Activated CD8-positive, alpha-beta T cell treated with anti-CD3 and anti-CD28 coated beads, Interleukin-2, amount 10 ng/mL, durations not matched to agents 7 days and 5 days (primary cell): ENCODE measurements at places on chromosomes 1 and 21. TPM values are rescaled to one million over a fixed set of nuclear protein-coding genes. Genes with fewer than 3 reads are reported as not detected.

GRCh38 chr1:97084546-97084945 is 363.0 kb downstream of the PTBP2 start:
- no peaks in the 10 kb centered on the region for H3K4me1 ChIP-seq
- no peak overlapping the region for H3K4me3 ChIP-seq
- no peaks in the 10 kb centered on the region for H3K36me3 ChIP-seq

DNA sequence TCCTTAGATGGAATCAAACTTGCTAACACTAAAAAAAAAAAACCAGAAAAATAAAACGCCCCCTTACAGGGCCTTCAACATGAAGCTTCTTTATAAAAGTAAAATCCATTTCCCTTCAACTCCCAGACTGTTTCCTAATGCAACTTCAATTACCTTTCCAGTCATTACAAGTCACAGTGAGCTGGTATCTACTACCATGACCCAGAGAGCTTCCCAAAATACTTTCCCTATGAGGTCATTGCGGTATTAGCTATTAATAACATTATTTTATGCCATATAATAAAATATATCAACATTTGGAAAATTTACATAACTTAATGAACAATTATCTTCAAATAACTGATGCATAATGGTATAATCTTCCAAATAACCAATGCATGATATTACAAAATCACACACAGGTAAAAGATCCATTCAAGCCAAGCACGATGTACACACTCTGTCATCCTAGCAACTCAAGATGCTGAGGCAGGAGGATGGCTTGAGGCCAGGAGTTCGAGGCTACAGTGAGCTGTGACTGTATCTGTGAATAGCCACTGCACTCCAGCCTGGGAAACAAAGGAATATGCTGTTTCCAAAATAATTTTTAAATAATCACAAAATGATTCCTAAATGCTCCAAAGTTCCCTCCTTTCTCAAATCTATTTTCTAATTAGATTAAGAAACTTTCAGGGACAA is 24.1 kb downstream of the EIF4G3 start:
- no peak overlapping the region for H3K27ac ChIP-seq
- peaks cover 20% of the 10 kb centered on the region for H3K36me3 ChIP-seq
- no peak overlapping the region for H3K4me3 ChIP-seq
- no peaks in the 10 kb centered on the region for H3K27me3 ChIP-seq
- no peak for DNase-seq

- H3K4me1 ChIP-seq = peaks cover 41% of the 10 kb centered on the region
- H3K36me3 ChIP-seq = peaks cover 16% of the 10 kb centered on the region
- peaks cover 4% of the 10 kb centered on the region for H3K27me3 ChIP-seq
- no peak overlapping the region for H3K27ac ChIP-seq
- no peak overlapping the region for H3K4me3 ChIP-seq
These were observed 11.6 kb upstream of the NCMAP start for GRCh38 chr1:24544239-24544638.

DNA sequence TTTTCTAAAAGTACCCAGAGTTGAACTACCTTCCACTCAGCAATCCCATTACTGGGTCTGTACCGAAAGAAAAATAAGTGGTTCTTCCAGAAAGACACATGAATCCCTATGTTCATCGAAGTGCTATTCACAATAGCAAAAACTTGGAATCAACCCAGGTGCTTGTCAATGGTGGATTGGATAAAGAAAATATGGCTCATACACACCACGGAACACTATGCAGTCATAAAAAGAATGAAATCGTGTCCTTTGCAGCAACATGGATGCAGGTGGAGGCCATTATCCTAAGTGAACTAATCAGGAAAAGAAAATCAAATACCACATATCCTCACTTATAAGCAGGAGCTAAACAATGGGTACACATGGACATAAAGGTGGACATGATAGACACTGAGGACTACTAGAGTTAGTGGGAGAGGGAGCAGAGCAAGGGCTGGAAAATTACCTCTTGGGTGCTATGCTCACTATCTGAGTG is 32.9 kb upstream of the JUN start:
- peaks cover 7% of the 10 kb centered on the region for H3K27me3 ChIP-seq
- H3K36me3 ChIP-seq = peaks cover 5% of the 10 kb centered on the region
- H3K27ac ChIP-seq = peak overlapping the region; percentile 92
- peaks cover 49% of the 10 kb centered on the region for H3K4me1 ChIP-seq
- DNase-seq = no peak

The DENND2C gene
- total RNA-seq = 0.34 TPM
